Activated CD4-positive, alpha-beta T cell treated with anti-CD3 and anti-CD28 coated beads for 24 hours (primary cell): ENCODE measurements at places on chromosomes 13 and 19.

DNA sequence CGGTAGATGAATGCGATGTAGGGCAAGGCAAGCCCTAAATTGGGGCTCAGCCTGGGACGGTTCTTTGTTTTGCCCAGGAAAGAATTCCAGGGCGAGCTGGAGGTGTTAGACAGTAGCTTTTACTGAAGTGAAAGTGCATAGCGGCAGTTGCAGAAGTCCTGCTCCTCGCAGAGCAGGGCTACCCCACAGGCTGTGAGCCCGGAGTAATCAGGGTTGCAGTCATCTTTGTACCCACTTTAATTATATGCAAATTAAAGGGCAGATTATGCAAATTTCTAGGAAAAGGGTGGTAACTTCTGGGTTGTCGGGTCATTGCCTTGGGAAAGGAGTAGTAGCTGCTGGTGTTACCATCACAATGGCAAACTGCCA lies 30.5 kb downstream of the VAV1 start:
- DNase-seq, result no peak

- no peak for DNase-seq
These were observed 31.6 kb downstream of the SHISA2 start for GRCh38 chr13:26019881-26020870.

- DNase-seq, result no peak
These were observed 22.8 kb downstream of the SUGP2 start for GRCh38 chr19:19010551-19010950.

- no peak for DNase-seq
These were observed 166.4 kb downstream of the KATNAL1 start for GRCh38 chr13:30140973-30141372.

- DNase-seq, result no peak
These were observed 152.6 kb upstream of the KL start for GRCh38 chr13:32863596-32863995.

DNA sequence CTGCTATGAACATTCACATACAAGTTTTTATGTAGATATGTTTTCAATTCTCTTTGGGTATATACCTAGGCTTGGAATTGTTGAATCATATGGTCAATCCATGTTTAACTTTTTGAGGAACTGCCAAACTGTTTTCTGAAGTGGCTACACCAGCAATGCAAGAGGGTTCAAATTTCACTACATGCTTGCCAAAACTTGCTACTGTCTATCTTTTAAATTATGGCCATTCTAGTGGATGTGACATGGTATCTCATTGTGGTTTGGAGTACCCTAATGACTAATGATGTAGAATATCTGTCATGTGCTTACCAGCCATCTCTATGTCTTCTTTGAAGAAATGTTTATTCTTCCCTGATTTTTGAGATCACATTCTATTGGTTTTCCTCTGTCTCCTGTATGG lies 860.3 kb downstream of the DIAPH3 start:
- DNase-seq, result no peak

GRCh38 chr13:20161275-20161950 lies 561 bp upstream of the GJA3 start:
- DNase-seq, result no peak

DNA sequence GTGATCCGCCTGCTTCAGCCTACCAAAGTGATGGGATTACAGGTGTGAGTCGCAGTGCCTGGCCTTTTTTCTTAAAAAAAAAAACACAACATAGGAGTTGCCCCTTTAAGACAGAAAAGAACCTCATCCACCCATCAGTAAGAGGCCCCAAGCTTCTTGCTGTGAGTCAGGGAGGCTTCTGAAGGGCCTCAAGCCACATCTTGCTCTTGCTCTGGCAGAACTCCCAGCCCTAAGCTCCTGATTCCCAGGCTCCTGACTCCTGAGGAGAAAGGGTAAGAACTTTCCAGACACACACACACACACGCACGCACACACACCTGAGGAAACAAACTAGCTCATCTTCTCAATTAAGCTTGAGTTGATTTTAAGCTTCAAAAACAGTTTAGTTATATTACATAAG lies 6.9 kb downstream of the ETFB start:
- DNase-seq, result no peak

- DNase-seq, result no peak
These were observed 3.0 kb upstream of the C19orf81 start for GRCh38 chr19:50646074-50646807.

DNA sequence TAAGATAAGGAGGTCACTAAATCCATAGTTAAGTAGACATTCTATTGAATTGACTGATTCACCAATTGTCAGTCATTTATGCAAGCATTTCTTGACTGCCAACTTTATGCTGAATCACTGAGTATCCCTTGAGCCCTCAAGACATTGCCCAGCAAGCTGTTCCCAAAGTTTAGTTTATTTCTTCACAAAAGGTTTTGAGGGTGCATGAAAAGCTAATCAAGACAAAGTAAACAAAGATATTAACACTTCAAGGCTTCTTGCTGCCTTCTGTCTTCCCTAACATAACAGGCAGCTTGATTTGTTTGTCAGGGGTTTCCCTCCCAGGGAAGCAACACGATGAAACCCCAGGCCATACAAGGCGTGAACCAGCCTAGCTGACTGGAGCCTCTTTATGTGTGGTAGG lies 374.4 kb downstream of the SPRY2 start:
- no peak for DNase-seq

DNA sequence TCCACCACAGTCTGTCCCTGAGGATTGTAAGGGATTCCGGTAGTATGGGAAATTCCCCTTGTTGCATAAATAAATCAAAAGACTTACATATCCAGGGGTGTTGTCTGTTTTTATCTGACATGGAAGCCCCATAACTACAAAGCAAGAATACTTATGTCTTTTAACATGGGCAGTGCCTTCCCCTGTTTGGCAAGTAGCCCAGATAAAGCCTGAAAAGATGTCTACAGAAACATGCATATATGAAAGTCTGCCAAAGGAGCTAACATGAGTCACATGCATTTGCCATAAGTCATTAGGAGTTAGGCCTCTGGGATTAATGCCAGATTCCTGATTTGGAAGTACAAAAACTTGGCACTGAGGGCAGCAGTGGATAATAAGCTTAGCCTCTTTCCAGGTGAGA lies 62.1 kb downstream of the ZNF737 start:
- DNase-seq, result no peak

DNA sequence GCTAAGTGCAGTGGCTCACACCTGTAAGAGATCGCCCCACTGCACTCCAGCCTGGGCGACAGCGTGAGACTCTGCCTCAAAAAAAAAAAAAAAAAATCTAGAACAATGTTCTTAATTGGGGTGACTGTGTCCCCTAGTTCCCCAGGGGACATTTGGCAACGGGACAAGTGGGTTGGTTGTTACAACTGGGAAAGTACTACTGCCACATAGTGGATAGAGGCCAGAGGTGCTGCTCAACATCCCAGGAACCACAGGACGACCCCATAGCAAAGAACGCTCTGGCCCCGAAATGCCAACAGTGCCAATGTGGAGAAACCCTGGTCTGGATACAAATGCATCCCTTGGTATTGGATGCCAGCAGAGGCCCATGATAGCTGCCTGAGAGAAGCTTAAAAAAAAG lies 11.8 kb downstream of the NLRP12 start:
- DNase-seq, result no peak

- DNase-seq, result no peak
These were observed 133.0 kb downstream of the DCT start for GRCh38 chr13:94346261-94347019.

DNA sequence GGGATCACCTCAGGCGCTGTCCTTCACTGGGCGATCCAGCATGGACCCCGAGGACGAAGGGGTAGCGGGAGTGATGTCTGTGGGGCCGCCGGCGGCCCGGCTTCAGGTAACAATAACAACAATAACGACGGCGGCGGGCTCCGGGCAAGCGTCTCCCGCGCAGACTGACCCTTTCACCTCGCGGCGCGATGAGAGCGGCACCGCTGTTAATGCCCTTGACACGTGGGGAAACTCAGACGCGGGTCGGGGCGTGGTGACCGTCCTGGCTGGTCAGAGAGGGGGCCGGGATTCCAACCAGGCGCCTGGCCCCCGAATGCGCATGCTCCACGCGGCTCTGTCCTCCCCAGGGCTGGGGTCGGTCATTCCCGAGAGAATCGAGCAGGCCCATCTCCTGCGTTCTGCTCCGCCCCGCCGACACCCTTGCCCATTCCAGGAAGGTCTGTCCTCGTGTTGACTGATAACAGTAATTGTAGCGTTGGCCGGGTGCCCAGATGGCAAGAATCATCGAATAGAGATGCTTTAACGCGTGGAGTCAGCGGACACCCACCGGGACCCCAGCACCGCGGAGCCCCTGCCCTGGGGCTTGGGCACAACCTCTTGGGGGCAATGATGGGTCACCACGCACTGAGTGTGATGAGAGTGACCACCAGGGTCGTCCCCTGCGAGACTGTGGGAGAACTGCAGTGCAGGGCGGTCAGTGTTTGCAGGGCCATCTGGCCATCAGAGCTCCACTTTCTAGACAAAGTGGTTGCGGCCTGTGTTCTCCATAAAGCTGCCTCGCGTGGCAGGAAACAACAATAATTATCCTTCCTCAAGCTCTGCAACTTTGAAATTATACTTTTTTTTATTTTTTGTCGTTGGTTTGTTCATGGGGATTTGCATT lies 528 bp downstream of the ZNF8 start:
- DNase-seq, result peak; percentile 37

DNA sequence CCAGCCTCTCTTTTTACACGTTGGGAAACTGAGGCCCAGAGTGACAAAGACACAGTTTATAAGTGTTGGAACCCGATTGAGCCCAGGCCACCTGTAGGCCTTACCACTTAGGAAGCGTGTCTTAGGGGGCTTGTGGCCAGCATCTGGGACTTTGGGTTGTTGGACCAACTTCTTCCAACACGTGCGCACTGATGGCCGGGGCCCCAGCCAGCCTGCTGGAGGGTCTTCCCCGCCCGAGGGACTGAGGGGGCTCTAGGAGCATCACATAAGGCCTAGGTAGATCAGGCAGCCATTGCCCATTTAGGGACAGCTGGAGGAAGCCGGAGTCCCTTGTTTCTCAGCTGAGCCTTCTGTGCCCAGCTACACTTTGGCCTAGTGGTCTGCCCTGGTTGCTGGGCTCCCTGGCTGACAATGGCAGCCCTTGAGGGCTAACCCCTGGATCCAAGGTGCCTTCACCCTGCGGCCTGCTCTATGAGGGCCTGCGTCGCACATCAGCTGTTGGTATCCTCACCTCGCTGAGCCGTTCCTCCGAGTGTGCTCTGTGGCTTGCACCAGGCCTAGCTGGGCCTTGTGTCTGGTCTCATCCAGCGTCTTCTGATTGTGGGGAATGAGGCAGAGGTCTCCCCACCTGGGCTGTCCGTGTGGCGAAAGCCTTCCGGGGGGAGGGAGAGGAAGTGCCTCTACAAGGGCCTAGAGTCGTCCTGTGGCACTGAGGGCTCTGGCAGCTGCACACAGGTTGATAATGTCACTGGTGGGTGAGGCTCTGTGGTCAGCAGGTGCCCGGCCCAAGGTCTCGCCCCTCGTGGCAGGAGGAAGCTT lies 1.2 kb downstream of the RAB11B start:
- DNase-seq, result no peak

- DNase-seq, result no peak
These were observed 21.4 kb downstream of the GARRE1 start for GRCh38 chr19:34275705-34276104.

- DNase-seq, result no peak
These were observed 14.2 kb upstream of the PROZ start for GRCh38 chr13:113144255-113144629.

DNA sequence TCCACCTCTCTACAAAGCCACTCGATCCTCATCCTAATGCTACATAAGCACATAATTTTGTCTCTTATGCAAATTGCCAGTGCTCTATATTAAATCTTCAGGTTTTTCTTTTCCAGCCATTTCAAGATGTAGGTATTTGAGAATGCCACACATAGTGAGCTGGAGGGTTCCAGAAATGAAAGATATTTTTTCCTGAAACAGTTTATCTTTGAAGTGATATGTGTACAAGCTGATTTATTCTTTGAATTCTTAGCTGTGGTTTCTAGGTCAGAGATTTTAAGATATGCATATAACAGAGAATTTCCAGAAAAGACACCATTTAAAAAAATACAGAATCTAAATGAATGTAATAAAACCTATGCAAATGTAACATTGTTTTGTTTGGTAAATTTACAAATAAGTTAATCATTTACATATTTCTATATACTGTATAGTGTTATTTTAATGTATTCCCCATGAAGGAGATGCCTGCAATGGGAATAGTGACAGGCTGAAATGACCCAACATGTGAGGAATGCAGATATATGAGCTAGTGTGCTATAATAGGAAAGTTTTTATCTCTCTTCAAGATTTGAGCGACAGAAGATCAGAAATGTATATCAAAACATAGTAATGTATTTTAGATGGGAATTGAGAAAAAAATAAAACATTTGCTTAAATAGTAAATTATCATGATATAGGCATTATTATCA lies 570.2 kb downstream of the SLITRK1 start:
- no peak for DNase-seq

- no peak for DNase-seq
These were observed 2.7 kb upstream of the C3 start for GRCh38 chr19:6723108-6723618.

GRCh38 chr19:35141837-35142605 lies 1.0 kb upstream of the FXYD7 start:
- DNase-seq, result no peak

DNA sequence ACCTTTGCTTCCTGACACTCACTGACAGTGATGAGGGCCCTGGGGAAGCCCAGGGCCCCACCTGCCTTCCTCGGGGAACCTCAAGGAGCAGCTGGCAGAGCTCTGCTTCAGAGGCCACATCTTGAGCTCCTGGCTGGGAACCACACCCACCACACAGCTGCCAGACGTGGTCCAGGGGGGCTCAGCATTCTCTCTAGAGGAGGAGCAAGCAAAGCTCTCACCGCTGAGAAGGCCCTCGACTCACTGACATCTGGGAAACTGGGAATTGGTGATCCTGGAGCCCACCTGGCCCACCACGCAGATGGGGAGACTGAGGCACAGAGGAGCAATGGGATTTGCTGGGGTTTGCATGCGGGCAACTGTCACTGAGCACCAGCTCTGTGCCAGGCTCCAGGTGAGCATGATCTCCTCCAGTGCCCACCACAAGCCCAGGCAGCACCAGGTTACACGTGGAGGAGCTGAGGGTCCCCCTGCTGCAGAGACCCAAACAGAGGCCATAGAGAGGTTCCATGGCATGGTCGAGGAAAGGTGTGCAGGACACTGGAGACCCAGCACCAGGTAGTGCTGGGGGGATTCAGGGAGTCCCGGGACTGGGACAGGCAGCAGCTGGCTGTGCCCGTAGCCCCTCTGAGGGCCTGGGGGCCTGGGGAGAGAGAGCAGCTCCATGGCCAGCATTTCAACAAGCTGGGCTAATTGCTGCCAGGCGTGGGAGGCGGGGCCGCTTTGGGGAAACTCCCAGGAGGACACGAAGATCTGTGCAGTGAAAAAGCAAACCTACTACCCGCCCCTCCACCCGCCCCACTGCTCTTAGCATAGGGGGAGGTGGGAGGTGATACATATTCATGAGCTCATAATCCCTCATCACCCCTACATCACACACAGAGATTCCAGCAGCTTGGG lies 33.4 kb downstream of the PEPD start:
- DNase-seq, result no peak

- DNase-seq, result no peak
These were observed 1189.2 kb downstream of the EFNB2 start for GRCh38 chr13:105346141-105346775.

DNA sequence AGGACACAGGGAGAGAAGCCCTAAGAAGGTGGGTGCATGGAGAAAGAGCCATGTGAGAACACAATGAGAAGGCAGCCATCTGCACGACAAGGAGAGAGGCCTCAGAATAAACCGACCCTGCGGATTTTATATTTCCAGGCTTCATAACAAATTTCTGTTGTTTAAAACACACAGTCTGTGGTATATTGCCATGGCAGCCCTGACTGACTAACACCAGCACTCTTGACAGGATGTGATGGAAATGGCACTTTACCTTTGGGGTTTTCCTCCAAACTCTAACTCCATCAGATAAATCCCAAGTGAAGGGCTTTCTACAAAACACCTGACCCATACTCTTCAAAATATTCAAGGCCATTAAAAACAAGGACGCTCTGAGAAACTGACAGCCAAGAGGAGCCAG lies 13.2 kb upstream of the MED4 start:
- DNase-seq, result no peak
